ENCODE measurements at places on chromosomes 7 and 10. TPM values are rescaled to one million over a fixed set of nuclear protein-coding genes. Genes with fewer than 3 reads are reported as not detected.

The ASB10 gene
- not detected for total RNA-seq

DNA sequence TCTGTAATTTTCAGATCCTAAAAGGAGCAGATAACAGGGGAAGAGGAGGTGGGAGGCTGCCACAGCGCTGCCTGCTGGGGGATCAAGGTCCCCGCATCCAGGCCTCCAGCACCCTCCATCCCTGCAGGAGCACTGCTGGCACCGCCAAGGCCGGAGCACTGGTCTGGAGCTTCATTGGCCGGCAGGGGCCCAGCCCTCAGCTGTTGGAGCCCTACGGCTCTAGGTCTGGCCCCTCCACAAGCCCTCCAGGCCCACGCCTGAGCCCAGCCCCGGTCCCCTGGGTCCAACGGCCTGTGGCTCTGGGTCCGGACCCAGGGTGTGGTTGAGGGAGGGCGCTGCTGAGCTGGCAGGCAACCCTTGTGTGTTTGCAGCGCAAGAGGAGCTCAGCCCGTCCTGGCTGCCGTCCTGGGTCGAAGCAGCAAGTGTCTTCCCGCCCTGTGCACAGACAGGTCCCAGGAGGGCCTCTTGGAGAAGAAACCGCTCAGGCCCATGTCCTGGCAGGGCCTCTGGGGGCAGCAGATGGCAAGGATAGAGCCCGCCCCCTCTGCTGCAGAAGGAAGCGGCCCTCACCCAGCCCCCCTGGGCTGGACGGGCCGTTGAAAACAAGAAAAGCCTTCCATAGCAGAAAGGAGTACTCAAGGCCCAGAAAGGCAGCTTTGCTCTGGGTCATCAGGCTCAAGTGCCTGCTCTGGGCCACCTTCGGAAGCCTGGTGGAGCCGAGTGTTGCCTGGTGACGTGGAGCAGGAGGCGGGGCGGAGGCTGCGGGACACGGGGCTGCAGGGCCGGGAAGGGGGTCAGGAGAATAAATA, 54.3 kb upstream of the TNRC18 start:
- DNase-seq: no peak
- peaks cover 9% of the 10 kb centered on the region for H3K36me3 ChIP-seq
- peaks cover 6% of the 10 kb centered on the region for H3K4me1 ChIP-seq
- peak overlapping the region; percentile 44 for H3K4me3 ChIP-seq

GRCh38 chr10:124158592-124158991, 65.2 kb upstream of the CHST15 start:
- H3K27ac ChIP-seq: no peak overlapping the region
- H3K4me1 ChIP-seq: peaks cover 23% of the 10 kb centered on the region
- no peaks in the 10 kb centered on the region for H3K27me3 ChIP-seq
- no peaks in the 10 kb centered on the region for H3K36me3 ChIP-seq
- H3K4me3 ChIP-seq: no peak overlapping the region
- DNase-seq: no peak

- no peaks in the 10 kb centered on the region for H3K36me3 ChIP-seq
- no peaks in the 10 kb centered on the region for H3K27me3 ChIP-seq
- no peak for DNase-seq
These were observed 91.2 kb upstream of the PARD3 start for GRCh38 chr10:34906067-34906965.

DNA sequence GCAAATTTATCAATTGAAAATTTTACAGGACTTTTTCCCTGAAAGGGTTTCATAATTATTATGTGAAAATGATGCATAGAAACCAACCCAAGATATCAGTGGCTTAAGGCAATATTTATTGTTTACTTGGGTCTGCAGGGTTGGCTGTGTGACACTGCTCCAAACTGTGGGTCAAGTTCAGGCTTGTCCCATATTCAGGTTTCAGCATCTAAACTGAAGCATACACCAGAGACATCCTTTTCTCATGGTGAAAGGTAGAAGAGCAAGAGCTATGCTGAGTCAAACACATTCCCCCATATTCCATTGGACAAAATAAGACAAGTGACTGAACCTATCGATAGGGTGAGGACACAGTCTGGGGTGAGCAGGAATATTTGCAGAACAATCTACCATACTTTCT, 110.9 kb downstream of the MAPK8 start:
- no peak for DNase-seq
- H3K27me3 ChIP-seq: no peaks in the 10 kb centered on the region
- H3K36me3 ChIP-seq: peaks cover 22% of the 10 kb centered on the region
- H3K4me3 ChIP-seq: no peak overlapping the region

DNA sequence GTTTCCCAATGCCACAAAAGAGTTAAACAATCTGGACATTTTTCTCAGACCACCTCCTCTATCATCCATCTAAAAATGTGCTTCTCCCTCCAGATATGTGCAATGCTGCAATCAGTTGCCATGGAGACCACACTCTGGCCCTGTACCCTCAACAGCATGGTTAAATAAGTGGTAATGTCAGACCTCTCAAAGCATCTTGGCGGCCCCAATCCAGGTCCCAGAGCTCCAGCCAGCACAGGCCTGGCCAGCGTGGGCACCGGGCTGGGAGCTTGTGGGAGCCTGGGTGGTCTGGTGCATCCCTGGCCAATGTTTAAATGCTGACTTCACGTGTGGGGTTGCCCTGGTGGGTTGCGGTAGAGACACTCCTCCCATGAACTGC, 362.9 kb upstream of the ZNF32 start:
- peak; percentile 88 for DNase-seq
- no peaks in the 10 kb centered on the region for H3K27me3 ChIP-seq
- H3K4me1 ChIP-seq: peaks cover 8% of the 10 kb centered on the region
- H3K36me3 ChIP-seq: no peaks in the 10 kb centered on the region

The POLR3A gene
- total RNA-seq: 10.0 TPM

DNA sequence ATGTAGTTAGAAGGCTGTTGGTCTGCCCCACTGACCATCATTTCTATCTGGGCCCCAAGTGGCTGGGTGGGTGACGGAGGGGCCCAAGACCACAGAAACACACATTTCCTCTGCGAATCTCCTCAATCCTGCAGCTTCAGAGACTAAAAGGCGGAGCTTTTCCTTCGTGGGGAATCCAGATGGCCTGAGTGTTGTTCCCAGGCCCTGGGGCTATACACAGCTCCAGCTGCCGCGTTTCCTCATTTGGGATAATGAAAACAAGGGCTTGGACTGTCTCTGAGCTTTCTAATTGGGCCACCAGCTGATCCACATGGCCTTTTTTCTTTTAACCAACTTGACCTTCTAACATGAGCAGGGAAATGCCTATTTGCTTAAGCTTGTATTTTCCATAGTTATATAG, 339.9 kb downstream of the CXCL12 start:
- H3K27ac ChIP-seq: peak overlapping the region; percentile 12
- H3K4me1 ChIP-seq: peaks cover 11% of the 10 kb centered on the region
- DNase-seq: no peak
- no peaks in the 10 kb centered on the region for H3K36me3 ChIP-seq

- no peaks in the 10 kb centered on the region for H3K36me3 ChIP-seq
- no peaks in the 10 kb centered on the region for H3K27me3 ChIP-seq
- no peak for DNase-seq
- H3K27ac ChIP-seq: no peak overlapping the region
- no peaks in the 10 kb centered on the region for H3K4me1 ChIP-seq
These were observed 306.7 kb downstream of the CRPPA start for GRCh38 chr7:16114633-16115032.

GRCh38 chr10:64098994-64099393, 577.8 kb downstream of the REEP3 start:
- no peaks in the 10 kb centered on the region for H3K27me3 ChIP-seq
- no peaks in the 10 kb centered on the region for H3K4me1 ChIP-seq
- H3K36me3 ChIP-seq: no peaks in the 10 kb centered on the region
- DNase-seq: no peak
- no peak overlapping the region for H3K4me3 ChIP-seq
- H3K27ac ChIP-seq: no peak overlapping the region

GRCh38 chr7:32582036-32582435, 86.7 kb downstream of the AVL9 start:
- H3K4me1 ChIP-seq: peaks cover 10% of the 10 kb centered on the region
- no peaks in the 10 kb centered on the region for H3K27me3 ChIP-seq
- H3K27ac ChIP-seq: no peak overlapping the region
- no peak overlapping the region for H3K4me3 ChIP-seq
- DNase-seq: no peak

DNA sequence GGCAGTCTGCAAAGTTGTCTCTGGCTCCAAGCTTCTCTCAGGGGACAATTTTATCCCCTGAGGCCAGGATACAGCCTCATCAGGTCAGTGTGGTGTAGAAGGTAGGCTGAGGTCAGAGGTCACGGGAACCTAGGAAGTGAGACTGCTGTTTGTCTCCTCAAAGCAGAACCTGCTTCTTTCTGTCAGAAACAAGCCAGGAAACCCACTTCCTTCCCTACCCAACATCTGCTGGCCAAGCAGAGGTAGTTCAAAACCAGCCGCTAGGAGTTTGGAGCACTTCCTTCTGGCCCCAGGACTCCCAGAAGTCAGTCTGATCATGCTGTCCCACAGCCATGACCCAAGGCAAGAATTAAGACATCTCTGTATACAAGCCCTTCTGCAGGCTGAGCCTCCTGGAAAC, 12.2 kb downstream of the CLRN3 start:
- peaks cover 4% of the 10 kb centered on the region for H3K4me1 ChIP-seq
- DNase-seq: peak; percentile 89
- H3K27ac ChIP-seq: no peak overlapping the region
- H3K27me3 ChIP-seq: no peaks in the 10 kb centered on the region
- H3K4me3 ChIP-seq: no peak overlapping the region
- H3K36me3 ChIP-seq: no peaks in the 10 kb centered on the region

- H3K4me3 ChIP-seq: no peak overlapping the region
- no peak for DNase-seq
- peaks cover 18% of the 10 kb centered on the region for H3K27me3 ChIP-seq
- H3K4me1 ChIP-seq: no peaks in the 10 kb centered on the region
These were observed 39.9 kb downstream of the ANXA8 start for GRCh38 chr10:47444047-47444446.

DNA sequence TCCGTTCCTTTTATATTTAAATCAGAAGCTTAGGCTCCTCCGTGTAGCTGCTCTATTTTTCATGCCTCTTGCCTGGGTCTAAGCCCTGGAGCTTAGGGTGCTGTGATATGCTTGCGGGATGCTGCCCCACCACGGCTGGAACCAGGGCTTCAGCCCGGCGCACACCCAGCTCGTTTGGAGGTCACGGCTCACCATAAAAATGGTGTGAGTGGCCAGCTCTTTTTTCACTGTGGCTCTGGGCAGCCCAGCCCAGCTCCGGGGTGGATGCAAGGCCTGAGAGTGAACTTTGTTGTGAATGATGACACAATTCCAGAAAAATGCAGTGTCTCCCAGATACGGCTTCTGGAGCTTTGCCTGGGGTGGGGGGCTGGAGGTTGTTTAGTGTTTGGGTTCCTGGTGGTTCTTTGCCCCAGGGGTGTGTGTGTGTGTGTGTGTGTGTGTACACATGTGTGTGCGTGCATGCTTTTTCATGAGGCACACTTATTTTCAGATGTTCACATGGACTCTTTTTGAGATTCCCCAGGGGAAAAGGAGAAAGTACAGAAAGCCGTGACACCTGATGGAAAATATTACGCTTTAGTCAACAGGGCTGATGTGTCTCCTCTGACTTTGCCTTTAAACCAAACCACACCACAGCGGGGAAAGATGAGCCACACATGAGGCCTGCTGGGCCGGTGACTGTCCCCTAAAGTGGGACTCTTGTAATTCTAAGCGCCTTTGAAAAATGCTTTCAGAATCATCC, 46.2 kb downstream of the GRK5 start:
- peak overlapping the region; percentile 89 for H3K27ac ChIP-seq
- DNase-seq: no peak
- no peaks in the 10 kb centered on the region for H3K27me3 ChIP-seq
- H3K4me1 ChIP-seq: peaks cover 83% of the 10 kb centered on the region
- no peak overlapping the region for H3K4me3 ChIP-seq

GRCh38 chr7:142925413-142925812, 8.1 kb downstream of the TRPV5 start:
- no peaks in the 10 kb centered on the region for H3K27me3 ChIP-seq
- no peak overlapping the region for H3K4me3 ChIP-seq
- H3K4me1 ChIP-seq: no peaks in the 10 kb centered on the region
- no peak for DNase-seq

- H3K27ac ChIP-seq: no peak overlapping the region
- no peaks in the 10 kb centered on the region for H3K27me3 ChIP-seq
- H3K4me3 ChIP-seq: no peak overlapping the region
- H3K4me1 ChIP-seq: no peaks in the 10 kb centered on the region
- no peaks in the 10 kb centered on the region for H3K36me3 ChIP-seq
These were observed 61.8 kb upstream of the SDK1 start for GRCh38 chr7:3239291-3239691.

DNA sequence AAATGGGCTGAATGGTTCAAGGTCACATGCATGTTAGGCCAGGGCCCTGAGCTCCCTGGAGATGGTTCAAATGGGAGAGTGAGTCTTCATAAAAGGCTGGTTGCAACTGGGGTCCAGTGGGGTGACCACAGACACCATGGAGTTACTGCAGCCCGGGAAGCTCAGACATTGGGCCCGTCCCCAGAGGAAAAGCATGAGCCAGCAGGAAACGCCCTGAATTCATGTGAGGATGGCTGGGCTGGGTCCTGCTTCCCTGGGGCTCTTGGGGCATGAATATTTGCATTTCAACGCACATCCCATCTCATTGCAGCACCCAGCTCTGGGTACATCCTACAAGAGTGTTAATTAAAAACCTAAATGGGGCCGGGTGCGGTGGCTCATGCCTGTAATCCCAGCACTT, 549.0 kb downstream of the TCERG1L start:
- H3K36me3 ChIP-seq: no peaks in the 10 kb centered on the region
- H3K4me1 ChIP-seq: no peaks in the 10 kb centered on the region
- H3K27ac ChIP-seq: no peak overlapping the region
- H3K4me3 ChIP-seq: no peak overlapping the region

The PPP1R9A gene
- 23.7 TPM for total RNA-seq

The PLXNA4 gene
- 9.5 TPM for total RNA-seq

The ADCY1 gene
- 2.1 TPM for total RNA-seq

DNA sequence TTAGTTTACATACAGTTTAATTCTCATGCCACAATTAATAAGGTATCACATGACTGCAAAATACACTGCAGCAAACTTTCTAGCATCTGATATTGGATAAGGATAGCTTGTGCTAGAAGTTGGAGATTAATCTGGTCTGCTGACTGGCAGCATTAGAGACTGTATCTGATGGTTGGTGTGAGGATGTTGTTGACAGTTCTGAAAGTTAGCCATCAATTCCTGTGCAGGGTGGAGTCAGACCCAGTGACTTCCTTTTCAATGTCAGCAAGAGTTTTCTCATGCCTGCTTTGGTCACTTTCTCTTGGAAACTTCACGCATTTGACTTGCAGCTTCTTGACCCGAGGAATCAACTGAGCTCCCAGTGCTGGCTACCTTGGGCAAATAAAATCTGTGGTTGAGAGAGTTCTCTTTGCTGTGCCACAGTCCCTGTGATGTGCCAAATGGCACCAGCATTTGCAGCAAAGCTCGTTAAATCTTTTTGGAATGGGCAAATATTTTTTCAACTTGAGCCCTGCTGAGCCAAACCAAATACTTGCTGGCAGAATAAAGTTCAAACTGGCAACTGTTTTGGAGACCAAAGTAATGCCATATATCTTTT, 233.0 kb downstream of the TRIL start:
- H3K27me3 ChIP-seq: no peaks in the 10 kb centered on the region
- H3K36me3 ChIP-seq: no peaks in the 10 kb centered on the region
- no peak for DNase-seq

The SPDYE1 gene
- 0.11 TPM for total RNA-seq

The FAM241B gene
- 8.4 TPM for total RNA-seq
